ENCODE measurements at places on chromosomes 7 and 10.
A peak's percentile ranks its signal among the peaks of the same experiment; 100 is the strongest.

- no peak for DNase-seq
Measured at GRCh38 chr7:134859783-134860182, 80.3 kb downstream of the CALD1 start.

DNA sequence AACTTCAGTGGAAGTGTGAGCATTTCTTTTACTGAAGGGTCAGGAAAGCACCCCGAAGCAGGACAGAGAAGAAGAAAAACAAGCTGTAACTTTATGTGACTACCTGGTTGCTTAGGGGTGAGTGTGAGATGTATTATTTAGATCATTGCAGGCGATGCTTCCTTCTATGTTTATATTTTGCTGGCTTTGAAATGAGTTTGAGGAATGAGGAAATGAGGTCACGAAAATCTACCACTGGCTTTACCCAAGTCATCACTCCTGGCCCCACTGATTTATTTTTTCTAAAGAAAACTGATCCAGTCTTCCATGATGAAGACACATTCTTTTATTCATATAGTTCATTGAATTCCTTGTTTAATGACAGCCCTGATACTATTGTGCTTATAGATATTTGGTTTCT is 716.6 kb upstream of the FZD8 start:
- DNase-seq = no peak

DNA sequence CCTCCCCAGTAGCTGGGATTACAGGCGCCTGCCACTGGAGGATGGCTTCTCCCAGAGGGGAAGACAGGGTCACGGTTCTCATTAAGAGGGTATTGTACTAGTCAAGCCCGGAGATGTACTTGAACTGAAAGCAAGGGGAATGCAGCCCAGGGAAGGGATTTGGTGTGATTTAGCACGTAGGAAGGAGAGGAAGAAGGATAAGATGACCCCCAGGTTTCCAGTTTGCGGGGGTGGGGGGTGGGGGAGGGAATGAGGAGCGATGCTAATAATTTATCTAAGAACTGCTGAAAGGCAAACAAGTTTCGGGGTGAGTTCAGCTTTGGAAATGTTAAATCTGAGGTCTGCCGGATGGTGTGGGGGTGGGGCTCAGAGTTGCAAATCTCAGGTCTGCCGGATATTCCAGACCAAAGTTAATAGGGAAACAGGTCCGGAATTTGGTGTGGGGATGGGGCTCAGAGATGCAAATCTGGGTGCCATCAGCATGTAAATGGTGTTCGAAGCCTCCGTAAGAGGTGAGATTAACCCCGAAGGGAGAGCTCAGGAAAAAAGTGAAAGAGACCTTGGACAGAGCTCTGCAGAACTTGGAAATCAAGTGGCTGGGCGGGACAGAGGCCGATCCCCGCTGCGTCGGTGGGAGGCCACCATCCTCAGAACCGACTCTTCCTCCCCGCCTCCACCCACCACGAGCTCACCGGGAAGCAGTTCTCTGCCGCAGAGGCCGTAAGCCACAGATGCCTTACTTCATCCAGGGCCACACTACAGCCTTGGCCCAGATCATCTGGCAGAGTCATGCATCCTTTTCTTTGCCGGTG is 1.6 kb upstream of the SEPHS1 start:
- peak; percentile 31 for DNase-seq

GRCh38 chr7:93178213-93178612 is 30.0 kb upstream of the SAMD9L start:
- DNase-seq = no peak

DNA sequence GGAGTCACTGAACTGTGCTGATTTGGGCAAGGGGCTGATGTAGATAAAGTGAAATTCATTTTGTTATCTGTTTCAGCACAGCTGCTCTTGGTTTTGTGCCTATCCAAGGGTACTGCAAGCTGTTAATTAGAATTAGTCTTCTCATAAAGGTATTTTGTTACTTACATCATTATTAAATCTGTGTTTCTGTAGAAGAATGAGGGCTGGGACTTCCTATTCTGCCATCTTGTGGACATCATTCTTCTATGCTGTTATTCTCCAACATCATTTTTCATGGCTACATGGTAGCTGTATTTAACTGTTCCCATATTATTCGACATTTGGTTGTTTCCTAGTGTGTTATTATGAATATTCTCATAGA is 76.2 kb upstream of the CCDC71L start:
- no peak for DNase-seq

DNA sequence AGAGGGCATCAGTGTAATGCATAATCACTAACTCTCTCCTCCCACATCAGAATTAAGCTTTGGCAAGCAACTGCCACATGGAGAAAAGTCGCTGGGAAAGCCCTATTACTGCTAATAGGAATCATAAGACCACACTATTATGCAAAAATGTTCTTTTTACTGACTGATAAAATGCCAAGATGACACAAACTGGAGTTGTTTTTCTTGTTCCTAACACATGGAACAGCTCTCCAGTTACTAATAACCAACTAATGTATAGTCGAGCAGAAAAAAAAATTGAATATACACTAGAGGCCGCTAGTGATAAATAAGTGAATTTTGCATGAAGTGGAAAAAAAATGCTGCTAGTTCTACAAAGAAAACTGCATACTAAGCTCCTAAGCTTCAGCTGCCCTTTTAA is 165.6 kb downstream of the TPK1 start:
- no peak for DNase-seq

GRCh38 chr10:130218181-130218641 is 82.0 kb downstream of the GLRX3 start:
- no peak for DNase-seq

DNA sequence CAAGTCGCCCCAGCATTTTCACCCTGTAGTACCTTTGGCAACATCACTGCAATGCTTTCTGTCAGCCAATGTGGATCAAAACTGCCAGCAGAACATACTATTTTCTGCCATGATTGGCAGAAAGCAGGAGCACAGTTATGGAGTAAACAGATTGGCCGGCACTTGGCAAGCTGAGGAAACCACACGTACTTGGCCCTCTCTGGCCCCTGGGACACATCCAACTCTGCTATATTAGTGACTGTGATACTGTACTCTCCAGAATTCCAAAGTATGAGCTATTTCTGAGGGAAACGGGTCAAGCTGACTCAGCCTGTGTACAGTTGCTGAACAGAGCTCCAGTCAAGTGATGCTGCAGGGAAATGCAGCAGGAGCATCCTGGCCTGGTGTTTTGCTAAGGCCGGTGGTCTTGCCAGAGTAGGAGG is 39.8 kb upstream of the LANCL2 start:
- DNase-seq = peak; percentile 83

- DNase-seq = no peak
Measured at GRCh38 chr7:52669031-52669430, 366.4 kb upstream of the POM121L12 start.

GRCh38 chr7:49389871-49390479 is 383.5 kb upstream of the VWC2 start:
- DNase-seq = no peak

DNA sequence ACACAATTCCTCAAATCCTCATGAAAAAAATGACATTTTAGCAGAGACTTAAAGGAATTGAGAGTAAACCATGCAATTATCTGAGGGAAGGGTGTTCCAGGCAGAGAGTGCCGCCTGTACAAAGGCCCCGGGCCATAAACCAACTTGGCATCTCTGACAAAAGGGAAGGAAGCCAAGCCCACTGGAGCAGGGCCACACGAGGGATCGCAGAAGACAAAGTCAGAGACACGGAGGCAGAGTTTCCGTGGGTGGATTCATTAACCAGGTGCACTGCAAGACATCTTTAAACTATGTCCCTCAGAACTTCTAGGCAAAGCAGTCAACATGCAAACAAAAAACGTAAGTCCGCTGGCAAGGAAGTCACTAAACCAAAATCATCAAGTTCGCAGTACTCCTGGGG is 92.0 kb downstream of the SFMBT2 start:
- no peak for DNase-seq

GRCh38 chr10:43135656-43136055 is 2.6 kb upstream of the CSGALNACT2 start:
- no peak for DNase-seq

DNA sequence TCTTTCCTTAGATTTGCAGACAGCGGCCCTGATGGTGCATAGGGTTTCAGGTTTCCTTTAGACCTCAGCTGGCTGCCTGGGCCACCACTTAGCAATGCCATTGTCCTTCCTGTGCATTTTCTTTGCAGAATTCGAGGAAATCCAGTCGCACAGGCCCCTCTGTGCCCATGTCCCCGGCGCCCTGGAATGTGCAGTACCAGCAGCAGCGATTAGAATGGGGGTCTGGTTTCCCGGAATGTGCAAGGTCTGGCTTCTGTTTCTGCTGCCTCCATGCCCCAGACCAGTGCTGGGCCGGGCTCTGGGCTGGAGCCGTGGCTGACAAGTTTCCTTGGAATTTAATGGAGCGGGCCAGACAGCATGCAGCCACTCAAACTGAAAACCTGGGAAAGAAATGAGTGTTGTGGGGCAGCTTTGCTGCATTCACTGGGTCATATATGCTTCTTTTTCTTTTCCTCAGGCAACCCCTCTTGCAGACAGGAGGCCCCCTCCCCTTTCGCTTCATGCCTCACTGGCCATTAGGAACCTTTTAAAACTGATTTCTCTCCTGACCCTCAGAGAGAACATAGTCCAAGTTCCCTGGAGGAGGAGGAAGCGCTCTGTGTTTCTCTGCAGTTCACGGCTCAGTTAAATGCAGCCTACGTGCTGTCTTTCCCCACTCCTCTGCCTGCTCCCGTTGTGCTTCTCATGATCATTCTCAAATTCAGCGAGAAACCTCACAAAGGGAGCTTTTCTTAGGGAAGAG is 14.4 kb downstream of the HTRA1 start:
- no peak for DNase-seq

DNA sequence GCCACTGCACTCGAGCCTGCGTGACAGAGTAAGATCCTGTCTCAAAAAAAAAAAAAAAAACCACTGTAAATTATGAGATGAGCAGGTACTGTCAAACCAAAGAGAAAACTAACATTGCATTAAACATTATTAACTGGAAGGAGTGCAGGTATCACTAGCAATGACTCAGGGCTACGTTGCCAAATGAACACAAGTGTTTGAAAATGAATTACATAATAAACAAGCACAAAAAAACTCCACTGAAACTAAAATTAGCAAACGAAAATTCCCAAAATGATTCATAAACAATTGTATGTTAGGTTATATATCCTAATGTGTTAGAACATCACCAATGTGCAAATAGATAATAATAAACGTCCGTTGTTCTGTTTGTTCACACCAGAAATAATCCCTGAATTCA is 42.8 kb downstream of the NSUN6 start:
- no peak for DNase-seq

DNA sequence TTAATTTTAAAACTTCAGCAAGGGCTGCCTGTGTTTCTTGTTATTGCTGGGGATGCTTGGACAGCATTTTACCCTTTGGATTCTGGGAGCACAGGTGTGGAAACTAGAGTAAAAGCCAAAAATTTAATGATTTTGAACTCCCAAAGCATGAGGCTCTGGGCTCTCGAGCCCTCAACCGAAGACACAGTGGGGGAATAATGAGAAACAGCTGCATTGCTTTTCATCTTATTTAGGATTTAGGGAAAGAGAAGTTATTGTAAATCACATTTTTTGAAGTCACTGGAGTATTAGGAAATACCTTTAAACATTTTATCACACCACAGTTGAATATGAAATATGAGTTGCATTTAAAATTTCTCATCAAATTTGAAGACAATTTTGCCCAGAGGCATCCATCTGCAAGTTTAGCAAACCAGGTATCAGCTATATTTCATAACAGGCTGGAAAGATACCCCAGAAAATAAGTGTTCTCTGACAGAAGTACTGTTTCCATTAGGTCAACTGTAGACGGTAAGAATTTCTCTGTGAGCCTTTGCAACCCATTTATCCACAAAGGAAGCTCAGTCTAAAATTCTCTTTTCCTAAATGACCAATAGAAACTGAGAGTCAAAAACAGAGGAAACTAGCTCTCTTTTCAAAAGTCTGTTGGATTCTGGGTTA is 290.6 kb upstream of the PHYHIPL start:
- no peak for DNase-seq

DNA sequence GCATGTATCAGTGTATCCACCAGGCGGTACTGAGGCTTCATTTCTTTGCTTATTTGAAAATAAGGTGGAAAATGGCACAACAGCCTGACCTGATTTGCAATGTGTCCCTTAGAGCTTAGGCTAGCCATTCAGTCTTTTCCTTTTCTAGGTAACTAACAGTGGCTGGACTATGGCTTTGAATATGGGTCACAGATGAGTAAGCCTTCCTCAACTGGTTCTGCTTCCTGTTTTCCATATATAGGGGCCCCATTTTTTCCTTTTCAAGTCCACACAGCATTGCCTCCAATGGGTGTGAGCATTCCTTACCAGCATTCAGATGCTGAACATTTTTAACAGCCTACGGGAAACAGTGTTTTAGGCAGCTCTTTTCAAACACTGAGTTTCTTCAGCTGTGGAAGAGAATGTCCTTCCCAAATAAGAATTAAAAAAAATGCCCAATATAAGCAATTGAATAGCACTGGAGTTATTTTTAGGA is 3.9 kb upstream of the ITGB1 start:
- DNase-seq = peak; percentile 81

DNA sequence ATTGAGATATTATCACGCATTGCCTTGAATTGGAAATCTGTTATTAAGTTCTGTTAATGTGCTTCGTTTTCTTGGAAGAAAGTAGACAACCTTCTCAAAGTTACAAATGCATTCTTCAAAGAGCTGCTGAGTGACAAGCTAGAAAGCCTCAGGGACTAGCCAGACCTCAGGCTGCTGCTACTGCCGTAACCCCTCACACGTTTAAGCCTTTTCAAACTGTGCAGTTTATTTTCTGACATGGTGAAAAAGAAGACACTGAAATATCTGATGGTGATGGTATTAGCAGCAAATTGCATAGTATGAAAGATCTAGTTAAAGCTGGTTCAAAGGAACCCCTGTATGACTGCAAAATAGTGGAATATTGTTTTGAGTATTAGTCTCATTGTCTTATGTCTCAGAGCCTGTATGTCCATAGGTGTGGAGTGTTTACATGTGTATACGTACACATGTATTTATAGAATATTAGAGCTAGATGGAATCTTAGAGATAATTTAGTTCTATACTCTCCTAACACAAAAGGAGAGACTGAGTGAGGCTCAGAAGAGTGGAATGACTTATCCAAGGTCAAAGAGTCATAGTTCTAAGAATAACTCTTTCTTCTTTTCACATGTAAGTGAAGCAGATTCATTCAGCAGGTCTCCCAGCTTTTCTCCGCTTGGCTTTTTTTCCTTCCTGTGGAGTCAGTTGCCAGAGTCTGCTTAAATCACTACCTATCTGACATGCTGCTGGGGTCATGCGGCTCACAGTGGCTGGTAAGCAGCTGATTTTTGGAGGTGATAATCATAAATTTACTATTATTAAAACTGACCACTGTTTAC is 431.9 kb downstream of the PLXDC2 start:
- no peak for DNase-seq

Measured in skeletal muscle cell (primary cell).